ENCODE measurements at places on chromosomes 7 and 10.
A peak's percentile ranks its signal among the peaks of the same experiment; 100 is the strongest.

GRCh38 chr10:27636816-27637215 lies 108.8 kb downstream of the MKX start:
- H3K4me1 ChIP-seq = peaks cover 2% of the 10 kb centered on the region
- DNase-seq = no peak
- H3K27ac ChIP-seq = no peak overlapping the region
- no peak overlapping the region for H3K4me3 ChIP-seq

DNA sequence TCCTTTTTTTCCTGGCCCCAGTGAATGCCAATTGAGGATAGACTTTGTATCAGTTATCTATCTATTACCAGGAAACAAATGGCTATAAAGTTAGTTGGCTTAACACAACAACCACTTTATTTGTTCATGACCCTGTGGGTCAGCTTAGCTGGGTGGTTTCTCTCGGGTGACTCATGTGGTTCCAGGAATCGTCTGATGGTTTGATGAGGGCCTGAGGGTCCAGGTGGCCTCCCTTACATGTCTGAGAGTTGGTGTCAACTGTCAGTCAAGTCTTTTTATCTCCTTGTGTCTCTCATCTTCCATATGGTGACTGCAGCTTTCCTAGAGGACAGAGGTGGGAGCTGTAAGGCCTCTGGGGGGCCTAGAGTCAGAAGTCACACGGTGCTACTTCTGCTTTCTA lies 15.3 kb upstream of the MAPK8 start:
- peaks cover 10% of the 10 kb centered on the region for H3K4me1 ChIP-seq
- no peaks in the 10 kb centered on the region for H3K36me3 ChIP-seq
- no peaks in the 10 kb centered on the region for H3K27me3 ChIP-seq

DNA sequence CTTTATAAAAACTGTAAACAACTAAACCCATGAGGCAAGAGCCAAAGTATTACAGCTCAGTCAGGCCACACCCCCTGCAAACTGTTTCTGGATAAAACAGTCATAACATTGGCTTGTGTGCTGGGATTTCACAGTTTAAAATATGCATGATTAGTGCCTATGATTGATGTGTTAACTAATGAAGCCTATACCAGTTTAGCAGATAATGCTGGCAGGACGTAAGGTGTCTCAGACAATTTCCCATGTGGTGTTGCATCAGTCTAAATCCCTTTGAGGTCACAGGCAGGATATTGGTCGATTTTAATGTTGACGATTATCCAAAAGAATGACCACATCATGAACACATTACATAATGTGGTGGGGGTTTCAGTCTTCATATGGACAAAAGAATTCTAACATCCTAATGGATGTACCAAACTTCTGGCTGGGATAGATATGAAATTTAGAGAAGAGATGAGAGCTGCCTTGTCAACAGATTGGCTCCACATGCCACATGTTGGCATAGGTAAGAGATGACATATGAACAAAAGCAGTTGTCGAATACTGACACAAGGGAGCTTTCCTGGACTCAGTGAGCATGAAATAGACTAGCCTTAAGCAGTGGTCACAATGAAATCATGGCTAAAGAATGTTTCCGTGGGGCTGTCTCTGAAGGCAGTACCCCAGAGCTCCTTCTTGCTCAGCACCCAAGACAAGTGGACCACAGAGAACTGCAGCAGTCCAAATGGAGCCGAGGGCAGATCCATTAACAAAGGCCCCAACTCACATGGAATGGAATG lies 445.6 kb downstream of the GFRA1 start:
- H3K4me1 ChIP-seq = no peaks in the 10 kb centered on the region
- H3K27me3 ChIP-seq = no peaks in the 10 kb centered on the region
- H3K36me3 ChIP-seq = no peaks in the 10 kb centered on the region
- no peak overlapping the region for H3K27ac ChIP-seq
- no peak overlapping the region for H3K4me3 ChIP-seq
- no peak for DNase-seq

DNA sequence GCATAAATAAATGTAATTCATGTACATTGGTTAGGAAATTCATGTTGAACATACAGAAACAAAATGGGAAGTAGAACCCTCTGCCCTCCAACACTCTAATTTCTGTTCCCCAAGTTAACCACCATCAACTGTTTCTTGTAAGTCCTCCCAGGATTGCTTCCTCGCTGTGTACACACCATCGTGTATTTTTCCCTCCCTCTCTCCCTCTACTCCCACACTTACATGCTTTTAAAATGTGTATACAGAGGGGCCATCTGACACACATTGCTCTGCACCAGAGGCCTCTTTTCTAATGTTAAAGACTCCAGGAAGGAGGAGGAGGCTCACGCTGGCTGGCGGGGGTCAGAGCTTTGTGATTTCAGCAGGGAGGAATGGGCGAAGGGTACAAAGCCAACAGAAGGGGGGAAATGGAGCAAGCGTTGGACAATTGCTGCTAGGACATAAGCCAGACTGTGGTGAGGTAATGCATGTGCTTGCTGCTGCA lies 1.9 kb upstream of the EPHA1 start:
- H3K4me1 ChIP-seq = peaks cover 34% of the 10 kb centered on the region
- H3K36me3 ChIP-seq = no peaks in the 10 kb centered on the region
- no peak for DNase-seq
- no peak overlapping the region for H3K4me3 ChIP-seq

GRCh38 chr7:26609082-26609481 lies 255.3 kb downstream of the SKAP2 start:
- no peak overlapping the region for H3K4me3 ChIP-seq
- DNase-seq = no peak
- H3K4me1 ChIP-seq = no peaks in the 10 kb centered on the region
- no peaks in the 10 kb centered on the region for H3K27me3 ChIP-seq
- no peak overlapping the region for H3K27ac ChIP-seq

DNA sequence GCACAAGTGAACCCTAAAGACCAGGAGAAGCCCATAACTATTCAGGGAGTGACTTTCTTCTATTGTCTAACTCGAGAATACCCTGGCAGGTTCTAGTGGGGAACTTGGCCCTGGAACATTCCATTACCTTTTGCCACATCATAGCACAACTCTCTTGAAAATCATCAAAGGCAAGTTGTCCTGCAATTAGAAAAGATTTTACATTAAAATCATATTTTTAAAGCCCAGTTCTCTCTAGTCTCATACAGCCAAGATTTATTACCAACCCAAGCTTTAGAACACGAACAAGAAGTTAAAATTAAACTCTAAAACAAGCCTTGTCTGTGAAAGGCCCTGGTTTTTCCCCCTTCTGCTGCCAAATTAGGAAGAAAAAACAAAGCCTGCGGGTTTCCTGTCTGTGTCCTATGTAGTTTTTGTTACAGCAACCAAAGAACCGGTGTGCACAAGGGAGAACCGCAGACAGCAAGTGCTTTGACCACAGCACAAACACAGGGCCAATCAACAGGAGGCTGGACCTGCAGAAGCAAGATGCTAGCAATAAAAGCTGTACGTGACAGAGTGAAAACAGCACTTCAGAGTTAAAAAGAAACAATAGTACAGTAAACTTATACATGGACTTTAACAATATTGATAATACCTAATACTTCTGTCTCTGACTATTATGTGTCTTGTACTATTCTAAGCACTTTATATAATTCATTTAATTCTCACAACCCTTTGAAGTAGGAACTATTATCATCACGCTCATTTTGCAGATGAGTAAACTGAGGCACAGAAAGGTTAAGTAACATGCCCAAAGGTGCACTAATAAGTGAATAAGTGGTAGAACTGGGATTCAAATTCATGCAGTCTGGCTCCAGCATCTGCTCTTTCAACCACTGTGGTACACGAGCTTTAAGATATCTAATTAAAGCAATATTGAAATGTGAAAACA lies 65.8 kb downstream of the STK17A start:
- H3K27ac ChIP-seq = no peak overlapping the region
- peaks cover 9% of the 10 kb centered on the region for H3K36me3 ChIP-seq
- H3K27me3 ChIP-seq = no peaks in the 10 kb centered on the region
- DNase-seq = no peak

DNA sequence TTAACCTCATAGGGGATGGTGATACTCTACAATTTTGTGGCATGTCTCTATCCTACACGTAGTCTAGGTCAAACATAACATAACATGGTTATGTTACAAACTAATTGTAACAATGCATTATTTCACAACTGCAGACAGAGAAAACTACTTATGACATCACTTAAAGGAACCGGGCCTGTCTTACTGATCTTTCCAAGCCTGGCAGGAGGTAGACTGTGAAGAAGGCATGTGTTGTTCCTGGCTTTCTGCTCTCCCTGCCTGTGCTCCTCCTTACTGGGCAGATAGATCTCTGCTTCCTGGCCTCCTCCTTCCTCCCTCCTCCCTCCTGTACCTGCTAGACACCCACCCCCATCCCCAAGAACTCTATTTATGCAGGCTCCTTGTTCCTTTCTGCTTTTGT lies 5.4 kb downstream of the CACNB2 start:
- DNase-seq = peak; percentile 25
- no peak overlapping the region for H3K4me3 ChIP-seq
- peaks cover 4% of the 10 kb centered on the region for H3K4me1 ChIP-seq
- H3K27me3 ChIP-seq = peaks cover 6% of the 10 kb centered on the region
- no peak overlapping the region for H3K27ac ChIP-seq

DNA sequence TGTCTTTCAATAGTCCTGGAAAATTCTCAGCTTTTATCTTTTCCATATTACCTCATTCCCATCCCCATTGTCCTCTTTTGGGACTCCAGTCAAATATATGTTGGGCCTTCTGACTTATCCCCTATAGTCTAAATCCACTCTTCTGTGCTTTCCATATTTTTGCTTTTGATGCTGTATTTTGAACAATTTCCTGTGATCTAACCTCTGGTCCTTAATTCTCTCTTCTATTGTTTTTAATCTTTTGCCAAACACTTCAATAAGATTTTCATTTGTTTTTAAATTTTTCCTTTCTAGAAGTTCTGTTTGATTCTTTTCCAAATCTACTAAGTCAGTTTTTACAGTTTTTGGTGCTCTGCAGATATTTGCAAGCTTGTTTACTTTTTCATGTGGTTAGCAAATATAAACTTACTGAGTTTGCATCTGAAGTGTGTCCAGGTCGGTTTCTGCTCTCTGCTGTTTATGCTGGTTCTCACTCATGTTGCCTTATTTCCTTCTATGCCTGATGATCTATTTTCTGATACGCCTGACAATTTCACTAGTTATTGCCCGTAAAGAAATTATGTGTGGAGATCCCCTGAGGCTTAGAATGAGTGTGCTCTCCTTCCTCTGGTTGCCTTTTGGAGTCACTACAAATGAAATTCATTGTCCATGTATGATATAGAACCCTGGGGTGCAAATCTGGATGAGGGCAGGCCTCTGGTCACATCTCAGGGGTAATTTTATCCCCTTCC lies 110.4 kb downstream of the RBM20 start:
- no peaks in the 10 kb centered on the region for H3K36me3 ChIP-seq

GRCh38 chr10:78148961-78149612 lies 115.4 kb downstream of the RPS24 start:
- H3K27me3 ChIP-seq = no peaks in the 10 kb centered on the region
- H3K4me1 ChIP-seq = no peaks in the 10 kb centered on the region
- peak; percentile 39 for DNase-seq
- peak overlapping the region; percentile 7 for H3K4me3 ChIP-seq

GRCh38 chr7:21261627-21262594 lies 166.0 kb upstream of the SP4 start:
- peak; percentile 5 for DNase-seq
- H3K36me3 ChIP-seq = no peaks in the 10 kb centered on the region
- H3K27ac ChIP-seq = no peak overlapping the region
- no peaks in the 10 kb centered on the region for H3K27me3 ChIP-seq

DNA sequence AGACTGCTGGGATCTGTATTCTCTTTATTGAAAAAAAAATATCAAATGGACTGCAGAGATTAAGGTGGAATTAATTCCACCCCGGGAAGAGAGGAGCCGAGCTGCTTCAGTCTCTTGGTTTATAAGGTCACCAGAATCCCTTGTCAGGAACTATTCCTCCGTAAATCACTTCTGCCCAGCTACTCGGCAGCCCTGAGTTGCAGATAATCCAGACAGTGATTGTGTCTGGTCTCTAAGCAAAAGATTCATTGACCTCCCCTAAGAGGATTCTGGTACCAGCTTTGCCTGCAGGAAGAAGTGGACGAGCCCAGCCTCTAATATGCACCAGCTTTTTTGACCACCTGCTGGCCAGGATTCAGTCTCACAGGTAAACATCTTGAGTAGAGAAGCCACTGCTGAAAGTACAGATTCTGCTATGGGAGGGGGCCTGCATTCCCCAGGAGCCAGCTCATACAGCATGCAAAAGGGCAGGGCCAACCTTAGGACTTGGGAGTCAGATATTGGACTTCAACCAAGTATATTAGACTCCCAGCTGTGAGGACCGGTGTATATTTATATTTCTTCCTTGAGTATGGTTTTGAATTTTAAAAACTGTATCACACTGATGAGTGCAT lies 27.1 kb upstream of the PLXNA4 start:
- H3K27me3 ChIP-seq = no peaks in the 10 kb centered on the region
- DNase-seq = no peak
- H3K36me3 ChIP-seq = no peaks in the 10 kb centered on the region
- H3K4me3 ChIP-seq = no peak overlapping the region
- no peaks in the 10 kb centered on the region for H3K4me1 ChIP-seq

DNA sequence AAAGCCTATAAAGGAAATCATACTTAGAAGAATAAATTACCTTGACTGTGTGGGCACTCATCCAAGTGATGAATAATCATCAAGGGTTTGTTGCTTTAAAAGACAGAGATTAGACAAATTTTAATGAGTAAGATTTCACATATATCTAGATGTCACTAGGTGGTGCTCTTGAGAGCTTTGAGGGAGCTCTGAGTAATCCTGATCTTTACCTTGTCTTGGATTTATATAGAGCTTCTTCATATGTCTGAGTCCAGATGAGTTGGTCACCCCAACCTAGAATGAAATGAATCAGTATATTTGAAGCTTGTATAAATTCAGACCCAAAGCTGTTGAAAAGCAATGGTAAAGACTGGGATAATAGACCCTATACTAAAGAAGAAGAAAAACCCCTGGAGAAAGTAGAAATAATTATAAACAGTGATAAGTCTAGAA lies 3.7 kb downstream of the AGR2 start:
- H3K4me1 ChIP-seq = no peaks in the 10 kb centered on the region
- no peaks in the 10 kb centered on the region for H3K27me3 ChIP-seq
- H3K36me3 ChIP-seq = no peaks in the 10 kb centered on the region
- peak; percentile 76 for DNase-seq
- H3K4me3 ChIP-seq = no peak overlapping the region

DNA sequence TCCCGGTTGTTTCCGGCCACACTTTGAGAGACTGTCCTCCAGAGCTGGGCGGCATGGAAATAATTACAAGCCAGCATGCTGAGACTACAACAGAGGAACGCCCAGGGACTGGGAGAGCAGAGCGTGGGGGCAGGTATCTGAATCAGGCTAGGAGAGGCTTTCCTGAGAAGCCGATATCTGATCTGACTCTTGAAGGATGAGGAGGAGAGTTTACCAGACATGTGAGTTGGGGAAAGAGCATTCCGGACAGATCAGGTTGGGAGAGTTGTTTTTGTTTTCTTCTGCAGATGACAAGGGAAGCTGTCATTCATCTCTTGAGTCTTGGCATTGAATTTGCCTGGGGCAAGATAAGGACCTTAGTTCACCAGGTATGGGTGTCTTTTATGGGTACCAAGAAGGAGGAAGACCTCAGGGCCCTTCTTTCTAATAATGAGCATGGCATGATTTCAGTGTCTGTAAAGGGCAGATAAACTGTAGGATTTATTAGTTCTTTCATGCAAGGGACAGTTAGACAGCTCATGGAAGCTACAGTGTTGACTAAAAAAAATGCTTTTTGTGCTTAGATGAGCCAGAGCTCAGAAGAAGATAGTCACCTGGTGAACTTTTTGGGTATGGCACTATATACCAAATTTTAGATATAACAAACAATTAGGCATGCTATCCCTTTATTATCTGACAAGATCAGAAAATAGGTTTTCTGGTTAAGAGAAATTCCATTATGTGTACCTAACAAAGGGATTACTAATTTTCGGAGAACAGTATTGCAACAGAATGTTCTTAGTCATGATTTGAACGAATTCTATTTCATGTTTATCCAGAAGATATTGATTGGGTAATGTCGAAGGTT lies 36.2 kb downstream of the WBP1L start:
- H3K27ac ChIP-seq = peak overlapping the region; percentile 91
- peaks cover 3% of the 10 kb centered on the region for H3K36me3 ChIP-seq
- peaks cover 67% of the 10 kb centered on the region for H3K4me1 ChIP-seq
- no peak overlapping the region for H3K4me3 ChIP-seq
- H3K27me3 ChIP-seq = no peaks in the 10 kb centered on the region
